ENCODE measurements at places on chromosomes 4 and X.

DNA sequence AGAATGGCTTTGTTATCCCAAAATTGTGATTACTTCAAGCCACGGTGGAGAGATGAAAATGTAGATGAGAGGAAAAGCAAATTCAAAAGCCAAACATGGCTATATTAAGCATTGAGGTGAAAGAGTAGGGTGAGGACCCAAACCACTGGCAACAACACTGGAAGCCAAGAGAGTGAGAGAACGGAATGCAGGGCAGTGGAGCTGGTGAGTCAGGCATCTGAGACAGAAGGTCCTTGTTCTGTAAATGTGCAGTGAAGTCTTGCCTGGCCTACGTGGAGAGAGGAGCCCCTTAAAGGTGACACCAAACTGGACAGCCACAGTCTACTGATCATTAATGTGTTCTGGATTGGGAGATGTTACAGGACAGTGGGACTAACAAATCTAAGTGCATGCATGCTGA, 22.8 kb upstream of the SEC24B start:
- no peak for DNase-seq

DNA sequence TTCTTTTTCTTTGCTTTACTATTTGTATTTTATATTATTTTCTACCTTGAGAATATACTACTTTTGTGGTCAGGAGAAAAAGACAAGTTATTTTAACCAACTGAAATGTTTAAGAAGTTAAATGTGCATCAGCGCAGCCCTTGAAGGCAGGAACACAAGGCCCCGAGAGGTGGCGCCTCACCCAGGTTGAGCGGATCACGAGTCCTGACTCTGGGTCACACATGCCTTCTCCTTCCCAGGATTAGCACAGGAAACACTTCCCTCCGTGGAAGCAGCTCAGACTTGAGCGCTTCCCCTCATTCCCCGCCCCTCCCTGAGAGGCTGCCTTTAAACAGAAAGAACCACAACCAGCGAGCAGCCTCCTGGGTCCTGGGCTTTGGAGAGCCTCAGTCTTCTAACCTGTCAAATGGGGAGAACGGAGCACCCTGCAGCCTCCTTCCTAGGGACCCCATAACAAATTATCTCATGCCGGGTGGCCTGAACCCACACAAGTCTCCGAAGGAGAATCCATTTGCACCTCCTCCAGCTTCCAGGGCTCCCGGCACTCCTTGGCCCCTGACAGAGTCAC, 217.6 kb downstream of the AFAP1 start:
- no peak for DNase-seq

DNA sequence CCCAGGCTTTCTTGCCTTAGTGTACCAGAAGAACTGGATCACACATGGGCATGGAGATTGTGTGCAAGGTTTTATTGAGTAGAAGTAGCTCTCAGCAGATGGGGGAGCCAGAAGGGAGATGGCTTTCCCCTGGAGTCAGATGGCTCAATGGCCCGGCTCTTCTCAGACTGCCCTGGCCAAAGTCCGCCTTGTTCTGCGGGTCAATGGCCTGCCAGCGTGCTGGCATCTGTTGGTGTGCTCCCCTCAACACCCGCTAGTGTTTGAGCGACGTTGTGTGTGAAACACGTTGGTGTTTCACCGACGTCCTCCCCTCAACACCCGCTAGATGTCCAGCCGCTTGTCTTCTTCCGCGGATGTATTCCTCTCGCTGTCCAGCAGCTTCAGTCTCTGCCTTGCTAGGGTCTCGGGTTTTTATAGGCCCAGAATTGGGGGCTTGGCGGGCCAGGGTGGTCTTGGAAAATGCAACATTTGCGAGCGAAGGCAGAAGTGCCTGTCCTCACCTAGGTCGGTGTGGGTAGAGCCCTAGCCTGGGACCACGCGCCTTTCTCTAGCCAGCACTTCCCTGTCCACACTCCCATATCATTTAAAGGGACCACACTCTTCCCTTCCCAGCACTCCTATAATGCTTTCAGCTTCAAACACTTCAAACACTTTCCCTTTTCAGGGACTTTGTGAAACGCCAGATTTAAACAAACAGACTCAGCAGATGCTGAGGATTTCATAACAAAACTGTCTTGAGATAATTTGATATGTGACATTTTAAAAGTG, 21.1 kb upstream of the PRKG2 start:
- no peak for DNase-seq

DNA sequence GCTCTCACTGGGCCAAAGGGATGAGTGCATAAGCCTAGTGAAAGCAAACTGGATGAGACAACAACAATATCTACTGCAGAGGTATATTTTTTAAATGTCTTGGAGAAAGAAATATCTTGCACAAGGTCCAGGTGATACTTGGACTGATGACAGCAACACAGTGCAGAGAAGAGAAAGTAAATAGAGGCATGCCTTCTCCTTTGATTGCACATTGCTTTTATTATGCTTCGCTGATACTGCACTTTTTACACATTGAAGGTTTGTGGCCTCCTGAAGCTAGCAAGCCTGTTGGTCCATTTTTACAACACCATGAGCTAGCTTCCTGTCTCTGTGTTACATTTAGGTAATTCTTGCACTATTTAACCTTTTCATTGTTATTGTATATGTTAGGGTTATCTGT, 189.0 kb upstream of the NDST3 start:
- DNase-seq = no peak

DNA sequence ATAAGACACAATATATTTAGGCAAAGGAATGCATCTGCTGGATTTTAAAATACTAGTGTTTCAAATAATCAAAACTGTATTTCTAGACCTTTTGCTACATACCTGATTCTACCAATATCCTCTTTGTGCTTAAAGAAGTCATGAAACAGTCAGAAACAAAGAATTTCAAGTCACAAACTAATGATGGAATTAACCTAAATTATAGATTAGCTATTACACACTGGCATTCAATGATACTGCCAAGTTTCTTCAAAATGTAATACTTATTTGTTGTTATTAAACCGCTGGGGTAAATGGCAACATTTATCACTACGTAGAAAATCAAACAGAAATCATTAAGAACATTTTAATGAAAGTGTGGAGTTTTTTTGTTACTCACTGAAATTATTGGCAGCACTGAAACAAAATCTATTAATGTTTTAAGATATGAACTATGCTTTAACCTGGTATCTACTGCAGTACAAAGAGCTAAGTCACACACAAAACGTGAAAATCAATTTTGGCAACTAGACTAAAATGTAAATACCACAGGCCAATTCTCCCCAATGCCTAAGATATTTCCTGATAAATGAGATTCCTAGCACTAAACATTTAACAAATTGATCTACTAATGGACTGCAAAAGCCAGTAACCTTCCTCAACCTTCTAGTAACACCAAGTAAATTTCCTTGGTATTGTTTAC, 19.4 kb downstream of the PDGFC start:
- no peak for DNase-seq

DNA sequence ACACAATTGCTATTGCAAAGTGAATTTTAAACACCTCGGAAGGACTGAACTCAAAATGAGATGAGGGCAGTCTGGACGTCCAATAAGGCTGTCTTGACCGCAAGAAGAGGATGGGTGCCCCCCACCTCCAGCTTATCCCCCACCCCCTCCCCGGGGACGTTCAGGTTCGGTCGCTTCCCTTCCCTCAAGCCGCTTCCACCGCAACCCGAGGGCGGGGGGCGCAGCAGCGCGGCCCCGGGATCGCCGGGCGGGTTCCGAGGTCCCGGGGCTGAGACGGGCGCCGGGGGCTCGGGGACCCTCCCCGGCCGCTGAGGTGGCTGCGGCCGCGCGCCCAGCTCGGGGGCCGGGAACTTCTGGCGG, 480 bp downstream of the USP46 start:
- no peak for DNase-seq
